Activated naive CD8-positive, alpha-beta T cell treated with anti-CD3 and anti-CD28 coated beads for 36 hours (primary cell): ENCODE measurements at places on chromosomes 16 and 17. TPM values are rescaled to one million over a fixed set of nuclear protein-coding genes. Genes with fewer than 3 reads are reported as not detected.
A peak's percentile ranks its signal among the peaks of the same experiment; 100 is the strongest.

- no peak overlapping the region for H3K27ac ChIP-seq
- H3K4me3 ChIP-seq = no peak overlapping the region
- H3K4me1 ChIP-seq = peaks cover 14% of the 10 kb centered on the region
- peaks cover 14% of the 10 kb centered on the region for H3K36me3 ChIP-seq
- DNase-seq = no peak
- peaks cover 3% of the 10 kb centered on the region for H3K27me3 ChIP-seq
Measured at GRCh38 chr16:12672986-12673385, 130.7 kb downstream of the CPPED1 start.

DNA sequence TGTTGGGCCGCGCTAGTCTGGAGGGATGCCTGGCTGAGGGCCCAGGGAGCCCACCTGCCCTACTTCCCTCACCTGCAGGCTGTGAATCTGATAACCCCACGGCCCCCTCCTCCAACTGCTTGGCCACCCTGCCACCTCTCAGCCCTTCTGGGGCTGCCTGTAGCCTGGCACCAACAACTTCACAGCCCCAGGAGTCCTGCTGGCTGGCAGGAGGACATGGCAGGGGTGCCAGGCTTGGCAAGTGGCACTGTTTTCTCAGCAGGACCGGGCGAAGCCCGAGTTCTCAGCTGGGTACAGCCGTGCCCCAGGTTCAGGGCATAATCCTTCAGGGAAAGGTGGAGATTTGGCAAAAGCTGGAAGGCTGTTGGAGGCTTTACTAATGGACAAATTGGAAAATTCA is 129.6 kb downstream of the CMIP start:
- no peak overlapping the region for H3K4me3 ChIP-seq
- no peaks in the 10 kb centered on the region for H3K27me3 ChIP-seq
- H3K36me3 ChIP-seq = no peaks in the 10 kb centered on the region
- no peak overlapping the region for H3K27ac ChIP-seq

GRCh38 chr17:48374650-48375230 is 55.3 kb downstream of the SKAP1 start:
- peak; percentile 16 for DNase-seq
- no peak overlapping the region for H3K27ac ChIP-seq
- peaks cover 21% of the 10 kb centered on the region for H3K36me3 ChIP-seq
- H3K4me1 ChIP-seq = peaks cover 18% of the 10 kb centered on the region

DNA sequence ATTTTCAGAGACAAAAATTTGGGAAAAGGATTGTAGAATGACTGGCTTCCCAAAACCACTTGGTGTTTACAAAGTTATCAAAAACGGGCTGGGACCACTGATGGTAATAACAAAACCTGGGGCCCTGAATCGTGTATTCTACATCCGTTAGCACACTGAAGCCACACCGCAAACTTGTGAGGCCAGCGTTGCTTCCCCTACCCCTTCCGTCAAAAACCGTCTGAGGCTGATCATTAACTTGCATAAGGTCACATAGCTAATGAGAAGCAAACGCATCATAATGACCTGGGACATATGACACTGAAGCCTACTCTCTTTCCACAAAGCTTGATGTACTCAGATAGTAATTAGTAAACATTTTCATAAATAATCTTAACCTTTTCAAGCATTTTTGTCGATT is 704.3 kb downstream of the MAF start:
- no peak overlapping the region for H3K27ac ChIP-seq
- no peak for DNase-seq
- H3K4me1 ChIP-seq = peaks cover 6% of the 10 kb centered on the region

The ARHGAP27 gene
- total RNA-seq = 35.8 TPM

The FNDC8 gene
- total RNA-seq = not detected

DNA sequence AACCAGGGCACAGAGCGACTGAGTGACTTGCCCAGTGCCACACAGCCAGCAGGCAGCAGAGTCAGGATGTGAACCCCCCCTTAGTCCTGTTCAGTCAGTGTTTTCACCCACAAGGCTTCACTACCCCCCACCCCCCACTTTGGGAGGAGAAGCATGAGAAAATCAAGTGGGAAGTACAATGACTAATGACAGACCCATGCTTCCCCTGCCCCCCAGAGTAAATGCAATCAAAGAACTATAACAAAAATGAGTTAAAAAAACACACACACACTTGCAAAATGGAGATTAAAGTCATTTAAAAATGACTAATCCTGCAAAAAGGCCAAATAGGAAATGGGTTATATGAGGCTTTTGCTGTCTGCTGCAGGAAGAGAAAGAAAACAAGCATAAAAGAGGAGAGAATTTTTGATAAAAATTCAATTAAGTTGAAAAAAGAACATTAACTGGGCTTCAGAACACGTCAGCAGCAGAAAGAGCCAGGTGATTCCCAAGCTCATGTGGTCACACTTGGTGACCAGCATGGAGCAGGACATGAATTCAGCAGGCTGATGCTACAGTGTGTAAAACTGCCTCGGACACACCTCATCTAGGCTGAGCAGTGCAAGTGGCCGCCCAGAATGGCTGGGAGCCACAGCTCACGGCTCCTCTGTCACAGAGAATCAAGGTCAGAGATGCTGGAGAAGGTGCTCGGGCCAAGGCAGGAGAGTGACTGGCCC is 212.3 kb downstream of the ZNF423 start:
- no peaks in the 10 kb centered on the region for H3K4me1 ChIP-seq
- DNase-seq = no peak
- no peak overlapping the region for H3K4me3 ChIP-seq
- no peak overlapping the region for H3K27ac ChIP-seq
- H3K36me3 ChIP-seq = peaks cover 4% of the 10 kb centered on the region
- no peaks in the 10 kb centered on the region for H3K27me3 ChIP-seq

- peaks cover 23% of the 10 kb centered on the region for H3K36me3 ChIP-seq
- no peaks in the 10 kb centered on the region for H3K27me3 ChIP-seq
- DNase-seq = no peak
- H3K4me1 ChIP-seq = peaks cover 90% of the 10 kb centered on the region
- H3K4me3 ChIP-seq = no peak overlapping the region
Measured at GRCh38 chr16:89445166-89445565, 45.2 kb downstream of the ANKRD11 start.

GRCh38 chr16:9607515-9608230 is 516.2 kb downstream of the HAPSTR1 start:
- H3K27me3 ChIP-seq = no peaks in the 10 kb centered on the region
- DNase-seq = no peak
- no peaks in the 10 kb centered on the region for H3K4me1 ChIP-seq
- no peak overlapping the region for H3K4me3 ChIP-seq
- no peaks in the 10 kb centered on the region for H3K36me3 ChIP-seq

The TNFRSF17 gene
- total RNA-seq = not detected

GRCh38 chr17:336110-337021 is 16.2 kb downstream of the RPH3AL start:
- no peaks in the 10 kb centered on the region for H3K36me3 ChIP-seq
- H3K27ac ChIP-seq = no peak overlapping the region
- peaks cover 41% of the 10 kb centered on the region for H3K4me1 ChIP-seq
- H3K4me3 ChIP-seq = peak overlapping the region; percentile 9

The RMI2 gene
- 50.1 TPM for total RNA-seq

GRCh38 chr17:31404028-31404949 is 12.8 kb downstream of the RAB11FIP4 start:
- no peaks in the 10 kb centered on the region for H3K27me3 ChIP-seq
- H3K4me1 ChIP-seq = no peaks in the 10 kb centered on the region
- no peak for DNase-seq
- no peak overlapping the region for H3K27ac ChIP-seq
- H3K4me3 ChIP-seq = no peak overlapping the region

DNA sequence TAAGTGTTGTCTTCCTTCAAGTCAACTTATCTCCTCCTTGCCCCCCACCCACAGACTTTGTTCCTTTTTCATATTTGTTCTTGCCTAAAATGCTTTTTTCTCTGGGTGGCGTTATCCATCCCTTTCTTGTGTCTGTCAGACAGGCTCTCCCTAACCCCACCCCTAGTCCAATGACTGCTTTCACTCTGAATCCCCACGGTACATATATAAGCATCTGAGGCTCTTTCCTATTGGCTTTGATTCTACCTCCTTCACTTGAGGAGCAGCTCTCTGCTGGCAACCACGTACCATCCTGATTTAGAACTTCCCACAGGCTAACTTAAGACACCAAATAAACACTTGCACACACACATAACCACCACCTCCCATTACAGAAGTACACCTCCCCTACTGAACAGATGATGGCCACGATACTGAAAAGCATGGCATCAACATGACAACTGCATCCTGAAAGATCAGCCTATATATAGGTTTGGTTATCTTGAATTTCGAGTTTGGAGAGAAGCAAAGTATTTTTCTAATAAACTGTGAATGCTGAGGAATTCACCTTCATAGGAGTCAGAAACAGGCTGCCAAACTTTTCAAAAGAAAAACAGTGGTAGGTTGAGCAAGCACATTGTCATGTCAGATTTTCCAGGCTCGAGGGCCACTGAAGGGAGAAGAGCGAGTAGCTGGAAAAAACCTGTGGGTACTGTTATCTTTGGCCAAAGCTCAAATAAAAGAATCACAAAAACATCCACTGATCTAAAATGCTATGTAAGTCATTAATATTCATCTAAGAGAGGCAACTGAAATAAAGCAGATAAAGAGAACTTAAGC is 24.3 kb downstream of the STAT3 start:
- H3K27me3 ChIP-seq = no peaks in the 10 kb centered on the region
- H3K4me3 ChIP-seq = peak overlapping the region; percentile 23
- peaks cover 77% of the 10 kb centered on the region for H3K4me1 ChIP-seq
- peak overlapping the region; percentile 81 for H3K27ac ChIP-seq
- peak; percentile 21 for DNase-seq
- peaks cover 64% of the 10 kb centered on the region for H3K36me3 ChIP-seq

- H3K36me3 ChIP-seq = no peaks in the 10 kb centered on the region
- no peaks in the 10 kb centered on the region for H3K27me3 ChIP-seq
- no peak overlapping the region for H3K27ac ChIP-seq
- H3K4me3 ChIP-seq = no peak overlapping the region
- peaks cover 20% of the 10 kb centered on the region for H3K4me1 ChIP-seq
Measured at GRCh38 chr16:28532940-28533647, 5.7 kb downstream of the NUPR1 start.

The ARL5C gene
- not detected for total RNA-seq

The NGFR gene
- total RNA-seq = not detected

DNA sequence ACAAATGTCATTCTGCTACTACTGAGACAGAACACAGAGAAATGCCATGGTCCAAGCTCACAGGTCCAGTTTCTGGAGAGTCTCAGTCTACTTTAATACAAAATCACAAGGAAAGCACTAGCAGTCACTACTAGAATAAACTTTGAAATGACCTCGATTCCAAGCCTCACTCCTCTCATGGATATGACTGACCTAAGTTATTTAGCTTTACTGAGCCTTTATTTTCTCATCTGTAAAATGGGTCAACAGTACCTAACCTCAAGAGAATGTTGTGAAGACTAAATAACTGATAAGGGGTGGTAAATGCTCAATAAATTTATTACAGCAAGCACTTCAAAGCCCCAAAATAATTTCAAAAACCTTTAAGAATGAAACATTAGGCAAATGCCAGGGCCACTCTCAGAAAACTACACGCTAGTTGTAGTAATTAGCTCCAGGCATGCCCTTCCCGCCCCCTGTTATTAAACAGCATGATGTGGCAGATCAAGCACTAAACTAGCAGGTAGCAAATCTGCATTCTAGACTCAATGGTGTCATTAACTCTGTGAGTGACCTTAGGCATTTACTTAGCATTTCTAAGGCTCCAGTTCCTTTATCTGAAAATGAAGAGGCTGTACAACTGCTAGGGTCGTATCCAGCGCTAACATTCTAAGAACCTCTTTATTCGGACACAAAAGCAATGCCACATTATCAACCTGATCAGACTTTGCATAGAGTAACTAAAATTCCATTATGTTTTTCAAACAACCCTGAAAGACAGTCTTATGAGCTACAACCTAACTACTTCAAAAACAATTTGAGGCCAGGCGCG is 8.4 kb downstream of the GSPT1 start:
- H3K4me3 ChIP-seq = no peak overlapping the region
- no peak for DNase-seq
- peaks cover 38% of the 10 kb centered on the region for H3K36me3 ChIP-seq
- no peak overlapping the region for H3K27ac ChIP-seq
- H3K27me3 ChIP-seq = no peaks in the 10 kb centered on the region

GRCh38 chr17:80704381-80704819 is 159.8 kb downstream of the RPTOR start:
- H3K4me1 ChIP-seq = peaks cover 41% of the 10 kb centered on the region
- DNase-seq = no peak
- peak overlapping the region; percentile 75 for H3K27ac ChIP-seq
- H3K4me3 ChIP-seq = no peak overlapping the region
- H3K36me3 ChIP-seq = peaks cover 38% of the 10 kb centered on the region
- H3K27me3 ChIP-seq = no peaks in the 10 kb centered on the region
